ENCODE measurements at places on chromosomes 6 and 20.

GRCh38 chr20:36030149-36030548 is 61.8 kb downstream of the CNBD2 start:
- DNase-seq, result no peak

DNA sequence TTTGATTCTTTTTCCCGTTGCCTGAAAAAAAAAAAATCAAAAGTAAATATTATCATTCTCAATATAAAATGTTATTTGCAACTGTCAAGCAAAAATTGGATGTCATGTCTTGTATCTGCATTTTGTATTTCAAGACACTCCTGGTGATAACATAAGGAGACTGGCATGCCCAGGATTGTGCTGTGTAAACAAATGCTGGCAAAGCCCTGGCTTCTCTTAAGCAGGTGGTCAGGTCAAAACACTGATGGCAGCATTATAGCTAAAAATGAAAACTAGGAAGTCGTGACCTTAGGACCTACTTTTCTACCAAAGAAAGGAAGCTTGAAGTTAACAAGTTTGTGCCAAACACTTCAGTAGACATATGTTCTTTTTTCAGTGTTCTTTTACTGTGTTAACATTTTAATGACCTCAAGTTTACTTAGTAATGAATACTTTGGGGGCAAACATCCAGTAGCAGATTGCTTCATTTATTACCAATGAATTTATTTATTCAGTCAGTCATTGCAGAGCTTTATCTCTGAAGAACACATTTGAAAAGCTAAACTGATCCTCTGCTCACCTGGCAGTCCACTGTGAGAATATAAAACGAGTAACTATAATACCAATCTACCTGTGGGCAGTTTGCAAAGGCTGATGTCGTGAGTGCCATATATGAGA is 243.1 kb upstream of the FLRT3 start:
- no peak for DNase-seq

GRCh38 chr6:106185615-106186014 is 99.5 kb downstream of the PRDM1 start:
- DNase-seq, result no peak

DNA sequence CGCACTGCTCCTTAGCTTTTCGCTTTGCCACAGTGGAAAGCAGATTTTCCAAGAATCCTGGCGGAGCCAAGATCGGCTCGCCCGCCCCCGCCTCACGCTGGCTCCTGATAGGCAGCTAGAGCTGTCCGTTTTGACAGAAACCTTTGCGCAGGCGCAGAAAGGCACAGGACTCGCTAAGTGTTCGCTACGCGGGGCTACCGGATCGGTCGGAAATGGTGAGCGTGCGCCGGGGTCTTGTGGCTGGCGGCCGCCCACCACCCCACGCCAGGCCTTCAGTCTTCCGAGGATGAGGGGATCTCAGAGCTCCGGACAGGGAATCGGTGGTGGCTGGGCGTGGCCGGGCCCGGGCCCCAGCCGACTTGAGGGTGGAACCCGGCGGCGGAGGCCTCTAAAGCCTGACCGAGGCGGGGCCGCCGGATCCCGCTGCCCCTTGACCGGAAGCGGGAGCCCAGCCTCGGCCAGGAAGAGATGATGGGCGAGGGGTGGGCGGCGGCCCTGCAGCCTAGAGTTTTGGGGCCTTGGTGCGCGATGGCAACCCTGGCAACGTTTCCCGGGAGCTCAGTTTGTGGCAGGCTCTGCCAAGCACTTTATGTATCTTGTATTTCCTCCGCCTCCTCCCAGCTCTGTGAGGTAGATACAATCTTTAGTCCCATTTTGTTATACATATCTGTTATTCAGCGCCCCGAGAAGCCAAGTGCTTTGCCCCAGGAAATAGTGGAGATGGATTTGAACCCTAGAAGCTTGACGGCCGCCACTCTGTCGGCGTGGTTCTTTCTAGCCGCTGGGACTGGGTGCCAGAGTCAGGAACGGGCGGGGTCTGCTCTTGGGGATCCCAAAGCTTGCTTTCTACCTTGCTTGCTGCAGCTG is at the start of gene DYNLRB1:
TSS of gene DYNLRB1 (plus strand) at position 176 of the 867 bp plus-strand sequence. CDS start at position 213, 37 bp downstream.
- peak; percentile 69 for DNase-seq

DNA sequence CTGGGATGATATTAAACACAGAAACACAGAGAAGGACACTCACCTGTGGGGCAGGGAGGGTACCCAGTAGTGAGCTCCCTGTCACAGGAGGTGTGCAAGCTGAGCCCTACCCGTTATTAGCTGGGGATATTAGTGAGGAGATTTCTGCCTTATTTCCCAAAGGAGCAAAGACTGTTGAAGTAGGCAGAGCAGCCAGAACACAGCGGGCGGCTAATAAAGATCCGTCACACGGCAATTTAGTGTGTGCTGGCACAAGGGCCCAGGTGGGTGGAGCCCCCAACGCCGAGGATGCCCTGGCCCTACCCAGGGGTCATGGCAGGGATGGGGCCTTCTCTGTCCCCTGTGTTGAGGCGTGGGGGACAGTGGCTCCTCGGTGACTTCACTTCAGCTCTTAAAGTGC is 8.3 kb downstream of the VSTM2L start:
- DNase-seq, result no peak

GRCh38 chr20:4297127-4297826 is 281.9 kb upstream of the RNF24 start:
- DNase-seq, result no peak

GRCh38 chr20:61951695-61952533 is 113.8 kb downstream of the TAF4 start:
- no peak for DNase-seq

- DNase-seq, result no peak
Measured at GRCh38 chr20:50163570-50164317, 10.2 kb upstream of the PEDS1 start.

GRCh38 chr6:53945765-53946407 is 151.1 kb downstream of the LRRC1 start:
- DNase-seq, result no peak

DNA sequence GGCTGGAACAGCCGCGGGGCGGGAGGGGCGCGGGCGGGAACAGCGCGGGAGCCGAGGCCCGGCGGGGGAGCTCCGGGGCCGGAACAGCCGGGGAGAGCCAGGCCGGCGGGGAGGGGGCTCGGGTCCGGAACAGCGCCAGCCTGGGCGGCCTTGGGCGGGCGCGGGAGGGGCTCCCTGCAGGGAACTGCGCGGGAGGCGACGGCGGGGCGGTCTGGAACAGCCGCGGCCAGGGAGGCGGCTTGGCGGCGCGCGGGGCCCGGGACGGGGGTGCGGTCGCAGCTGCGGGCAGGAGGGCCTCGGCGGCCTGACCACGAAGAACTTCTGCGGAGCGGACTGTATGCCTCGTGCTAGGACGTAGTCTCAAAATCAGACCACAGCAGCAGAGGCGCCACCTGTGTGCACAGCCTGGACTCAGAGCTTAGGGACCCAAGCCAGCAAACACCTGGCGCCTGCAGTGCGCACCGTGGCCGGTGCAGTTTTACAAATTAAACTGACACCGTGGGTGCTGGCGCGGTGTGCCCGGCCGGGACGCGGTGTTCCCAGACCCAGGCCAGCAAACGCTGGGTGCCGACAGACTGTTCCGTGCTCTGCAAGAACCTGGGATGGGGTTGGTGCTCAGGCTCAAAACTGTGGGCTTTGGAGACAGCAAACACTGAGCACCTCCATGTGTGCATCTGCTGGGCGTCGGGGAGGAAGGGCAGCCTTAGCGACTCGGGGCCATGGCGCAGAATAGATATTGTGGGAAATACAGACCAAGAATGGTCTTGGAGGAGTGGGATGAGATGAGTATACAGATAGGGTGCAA is 572 bp downstream of the ZNF341 start:
- DNase-seq, result peak; percentile 65

DNA sequence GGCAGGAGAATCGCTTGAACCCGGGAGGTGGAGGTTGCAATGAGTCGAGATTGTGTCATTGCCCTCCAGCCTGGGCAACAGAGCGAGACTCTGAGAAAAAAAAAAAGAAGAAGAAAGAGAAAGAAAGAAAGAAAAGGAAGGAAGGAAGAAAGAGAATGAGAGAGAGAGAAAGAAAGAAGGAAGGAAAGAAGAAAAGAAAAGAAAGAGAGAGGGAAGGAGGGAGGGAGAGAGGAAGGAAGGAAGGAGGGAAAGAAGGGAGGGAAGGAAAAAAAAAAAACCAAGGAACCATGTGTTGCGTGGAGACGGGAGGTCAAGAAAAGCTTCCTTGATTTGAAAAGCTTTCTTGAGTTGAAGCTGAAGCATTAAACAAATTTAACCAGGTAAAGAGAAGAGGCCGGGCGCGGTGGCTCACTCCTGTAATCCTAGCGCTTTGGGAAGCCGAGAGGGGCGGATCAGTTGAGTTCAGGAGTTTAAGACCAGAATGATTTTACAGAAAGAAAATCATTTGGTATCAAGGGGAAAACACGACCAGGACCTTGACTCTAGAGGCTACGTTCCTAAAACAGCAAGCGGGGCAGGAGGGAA is 90.5 kb upstream of the PRSS16 start:
- no peak for DNase-seq

DNA sequence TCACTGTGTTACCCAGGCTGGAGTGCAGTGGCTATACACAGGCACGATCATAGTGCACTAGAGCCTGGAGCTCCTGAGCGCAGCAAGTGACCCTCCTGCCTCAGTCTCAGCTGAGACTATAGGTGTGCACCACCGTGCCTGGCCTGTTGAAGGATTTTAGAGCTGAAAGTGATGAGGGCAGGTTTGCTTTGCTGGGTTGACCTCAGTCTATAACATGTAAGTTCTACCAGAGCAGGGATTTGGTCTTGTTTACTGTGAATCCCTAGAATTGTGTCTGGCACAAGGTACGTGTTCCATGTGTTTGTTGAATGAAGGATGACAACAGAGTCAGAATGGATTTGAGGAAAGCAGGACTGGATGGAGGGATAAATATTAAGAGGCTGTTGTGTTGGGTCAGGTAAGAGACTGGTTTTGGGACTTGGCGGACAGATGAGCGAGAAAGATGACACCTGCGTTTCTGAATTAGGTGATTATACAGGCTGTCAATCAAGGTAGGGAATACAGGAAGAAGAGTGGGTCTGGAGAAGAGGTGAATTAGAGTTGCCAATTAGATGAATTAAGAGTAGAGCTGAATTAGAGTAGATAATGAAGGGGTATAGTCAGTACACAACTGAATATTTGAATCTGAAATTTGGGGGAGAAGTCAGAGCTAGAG is 6.5 kb downstream of the ASXL1 start:
- no peak for DNase-seq

DNA sequence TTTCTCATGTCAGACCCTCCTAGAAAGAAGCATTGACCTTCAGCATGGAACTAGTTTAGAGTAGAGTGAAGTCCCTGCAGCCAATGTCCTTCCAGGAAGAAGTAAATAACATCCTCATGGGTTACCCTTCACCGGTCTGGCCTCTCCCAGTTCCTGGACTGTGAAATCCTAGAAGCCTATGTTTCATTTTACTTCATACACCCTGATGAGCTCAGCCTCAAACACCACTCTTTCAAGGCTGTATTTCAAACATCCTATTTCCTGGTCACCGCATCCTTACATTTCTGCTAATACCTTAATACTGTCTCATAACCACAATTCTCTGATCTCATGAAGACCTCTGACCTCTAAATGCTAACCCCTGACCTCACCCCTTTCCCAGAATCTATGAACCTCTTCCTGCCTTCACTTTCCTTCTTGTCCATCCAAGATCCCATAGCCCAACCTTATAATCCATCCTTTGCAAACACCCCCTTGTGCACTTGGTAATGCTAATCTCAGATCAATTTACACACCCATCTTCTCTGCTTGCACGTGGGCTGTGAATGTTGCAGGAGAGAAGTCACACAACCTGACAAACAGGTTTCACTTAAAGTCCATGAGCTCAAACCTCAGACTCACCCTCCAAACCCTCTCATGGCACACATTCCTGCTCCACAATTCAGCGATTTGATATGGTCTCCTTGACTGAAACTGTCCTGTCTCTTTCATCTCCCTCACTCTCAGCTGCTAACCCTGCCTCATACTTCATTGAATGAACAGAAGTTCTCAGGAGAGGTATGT is 30.2 kb downstream of the SLC2A10 start:
- no peak for DNase-seq

DNA sequence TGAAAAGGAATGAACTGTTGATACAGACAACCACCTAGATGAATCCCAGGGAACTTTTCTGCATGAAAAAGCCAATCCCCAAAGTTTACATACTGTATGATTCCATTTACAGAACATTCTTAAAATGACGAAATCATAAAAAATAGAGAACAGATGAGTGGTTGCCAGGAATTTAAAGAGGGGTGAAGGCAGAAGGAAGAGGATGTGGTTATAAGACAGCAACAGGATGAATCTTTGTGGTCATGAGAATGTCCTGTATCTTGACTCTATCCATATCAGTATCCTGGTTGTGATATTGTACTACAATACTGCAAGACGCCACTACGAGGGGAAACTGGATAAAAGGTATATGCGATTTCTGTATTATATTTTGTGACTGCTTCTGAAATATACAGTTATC is 70.1 kb upstream of the EMILIN3 start:
- no peak for DNase-seq

DNA sequence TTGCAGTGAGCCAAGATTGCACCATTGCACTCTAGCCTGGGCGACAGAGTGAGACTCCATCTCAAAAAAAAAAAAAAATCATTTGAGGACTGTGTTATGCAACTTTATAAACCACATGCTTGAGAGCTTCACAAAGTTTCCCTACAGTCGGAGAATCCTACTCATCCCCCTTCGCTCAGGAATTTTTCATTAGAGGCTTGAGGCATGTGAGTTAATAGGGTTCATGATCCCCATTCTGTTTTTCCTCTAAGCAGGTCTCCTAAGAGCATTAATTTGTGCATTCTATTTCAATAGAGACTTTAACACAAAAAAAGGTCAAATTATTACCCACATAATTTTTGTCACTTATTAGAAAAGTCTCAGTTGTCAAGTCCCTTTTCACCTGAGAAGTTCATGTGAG is 103.7 kb upstream of the SOX4 start:
- no peak for DNase-seq

DNA sequence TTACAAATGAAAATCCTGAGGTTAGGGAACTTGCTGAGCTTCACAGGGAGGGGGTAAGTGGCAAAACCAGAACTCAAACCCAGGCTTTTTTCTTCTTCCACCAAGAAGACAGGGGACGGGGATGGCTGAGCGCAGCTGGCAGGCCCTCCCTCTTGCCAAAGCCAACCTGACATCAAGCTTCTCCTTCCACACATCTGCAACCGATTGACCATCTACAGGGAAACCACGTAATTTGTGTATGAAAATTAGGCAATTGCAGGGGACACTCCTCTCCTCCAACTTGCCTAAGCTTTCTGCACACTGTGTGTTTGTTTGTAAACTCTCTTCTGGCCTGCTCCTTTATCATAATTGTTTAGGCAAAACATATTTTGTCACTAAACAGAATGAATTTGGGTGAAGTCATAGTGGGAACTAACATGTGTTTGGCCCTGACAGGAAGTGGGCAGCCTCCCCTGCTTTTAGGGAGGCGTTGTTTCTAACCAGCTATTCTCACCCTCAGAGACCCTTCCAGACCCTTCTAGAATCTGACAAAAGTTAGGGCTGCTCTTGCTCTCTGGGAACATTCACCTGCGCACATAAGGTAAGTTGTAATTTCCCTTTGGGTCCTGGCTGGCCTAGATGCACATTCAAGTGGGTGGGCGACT is 18.9 kb downstream of the ZNF831 start:
- DNase-seq, result no peak

DNA sequence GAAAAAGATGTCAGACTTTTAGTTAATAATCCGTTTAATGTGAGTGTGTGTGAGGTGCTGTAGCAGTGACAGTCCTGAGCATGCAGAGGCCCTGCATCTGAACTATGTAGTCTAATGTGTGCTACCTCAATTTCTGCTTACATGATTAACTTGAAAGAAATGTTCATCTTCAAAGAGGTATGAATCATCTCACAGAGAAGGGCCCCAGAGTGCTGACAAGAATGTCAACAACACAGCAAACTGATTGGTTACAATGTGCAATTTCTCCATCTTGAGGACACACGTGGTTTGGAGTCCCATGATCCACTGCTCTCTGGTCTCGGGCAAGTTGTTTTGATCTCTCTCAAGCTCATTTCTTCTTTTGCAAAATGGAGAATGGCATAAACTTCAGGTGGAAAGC is 61.7 kb upstream of the EMILIN3 start:
- DNase-seq, result no peak
